ENCODE measurements at places on chromosomes 5 and 9.

GRCh38 chr9:134170532-134171315 lies 6.4 kb upstream of the RNU6ATAC start:
- no peak for DNase-seq

DNA sequence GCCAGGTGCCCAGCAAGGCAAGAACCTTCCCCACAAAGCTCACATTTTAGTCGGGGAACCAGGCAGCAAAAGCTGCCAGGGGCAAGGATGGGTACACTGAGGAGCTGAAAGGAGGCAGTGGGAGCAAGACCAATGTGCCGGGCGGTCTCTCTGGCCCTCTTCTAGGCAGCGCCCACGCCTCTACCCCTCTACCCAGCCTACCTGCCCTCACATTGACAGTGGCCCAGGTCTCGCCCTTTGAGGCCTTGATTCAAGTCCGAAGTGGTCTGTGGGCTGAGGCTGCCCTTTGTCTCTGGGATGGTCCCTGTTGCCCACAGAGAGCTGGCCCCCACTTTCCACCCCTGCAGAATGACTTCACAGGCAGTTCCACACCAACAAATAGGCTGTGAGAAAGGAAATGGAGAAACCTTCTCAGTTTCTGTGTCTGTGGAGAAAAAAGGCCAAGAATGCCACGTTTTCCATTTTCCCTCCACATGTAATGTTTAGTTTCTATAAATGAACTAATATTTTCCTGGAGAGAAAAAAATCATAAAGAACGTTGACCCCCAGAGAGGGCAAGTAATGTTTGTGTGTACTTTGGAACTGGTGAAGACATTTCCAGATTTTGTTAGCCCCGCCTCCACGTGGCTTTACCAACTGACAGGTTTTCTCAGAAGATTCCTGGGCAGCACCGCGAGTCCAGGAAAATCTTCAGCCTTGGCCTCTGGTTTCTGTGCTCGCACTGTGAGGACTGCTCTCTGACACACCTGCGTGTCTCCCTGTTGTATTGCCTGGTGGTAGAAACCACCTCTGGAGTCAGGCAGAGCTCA lies 57.4 kb upstream of the ANGPTL2 start:
- DNase-seq, result no peak

- DNase-seq, result no peak
Observed at GRCh38 chr5:601771-602465, 10.2 kb upstream of the CEP72 start.

DNA sequence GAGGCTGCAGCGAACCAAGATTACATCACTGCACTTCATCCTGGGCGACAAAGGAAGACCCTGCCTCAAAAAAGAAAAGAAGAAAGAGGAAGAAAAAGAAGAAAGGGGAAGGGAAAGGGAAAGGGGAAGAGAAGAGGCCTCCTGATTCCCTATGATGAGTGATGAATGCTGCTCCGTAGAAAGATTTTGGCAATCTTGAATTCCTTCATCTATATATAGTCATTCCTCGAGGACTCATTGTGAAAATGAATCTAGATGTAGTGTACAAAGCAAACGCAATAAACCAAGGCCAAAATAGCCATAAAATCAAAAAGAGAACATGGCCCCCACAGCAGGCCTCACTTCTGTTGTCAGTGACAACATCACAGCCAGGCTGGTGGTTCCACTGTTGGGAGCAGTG lies 218.0 kb downstream of the DCP2 start:
- DNase-seq, result no peak
